ENCODE measurements at places on chromosomes 7 and 10.

DNA sequence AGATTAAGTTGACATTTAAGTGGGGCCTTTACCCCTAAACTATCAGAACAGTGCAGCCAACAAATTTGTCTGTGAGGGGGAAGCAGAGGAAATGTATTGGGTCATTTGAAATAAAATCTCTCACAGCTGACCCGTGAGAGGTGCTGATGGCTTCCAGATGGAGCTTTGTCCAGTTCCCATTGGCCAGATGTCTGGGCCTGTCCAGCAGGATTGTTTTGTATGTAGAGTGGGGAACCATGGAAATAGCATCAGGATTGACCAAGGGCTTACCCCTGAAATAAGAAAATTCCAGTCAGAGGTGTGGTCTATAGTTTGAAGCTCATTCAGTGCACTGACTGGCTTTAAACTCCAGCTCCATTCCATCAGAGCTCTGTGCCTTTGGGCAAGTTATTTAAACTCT, 50.6 kb downstream of the INHBA start:
- DNase-seq: no peak

DNA sequence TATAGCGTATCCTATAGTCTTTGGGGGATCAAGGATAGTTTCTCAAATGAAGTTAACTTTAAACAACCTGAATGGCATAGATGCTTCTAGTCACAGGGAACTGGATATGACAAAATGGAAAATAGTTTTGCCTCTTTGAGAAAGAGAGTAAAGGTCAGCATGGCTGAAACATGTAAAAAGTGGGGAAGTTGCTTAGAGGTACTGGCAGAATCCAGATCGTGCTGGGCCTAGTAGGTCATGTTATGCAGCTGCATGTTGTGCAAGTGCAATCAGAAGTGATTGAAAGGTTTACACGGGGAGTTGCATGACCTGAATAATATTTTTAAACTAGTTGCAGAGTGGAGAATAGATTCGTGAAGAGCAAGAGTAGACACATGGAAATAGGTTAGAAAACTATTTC, 201.1 kb upstream of the HDAC9 start:
- no peak for DNase-seq

DNA sequence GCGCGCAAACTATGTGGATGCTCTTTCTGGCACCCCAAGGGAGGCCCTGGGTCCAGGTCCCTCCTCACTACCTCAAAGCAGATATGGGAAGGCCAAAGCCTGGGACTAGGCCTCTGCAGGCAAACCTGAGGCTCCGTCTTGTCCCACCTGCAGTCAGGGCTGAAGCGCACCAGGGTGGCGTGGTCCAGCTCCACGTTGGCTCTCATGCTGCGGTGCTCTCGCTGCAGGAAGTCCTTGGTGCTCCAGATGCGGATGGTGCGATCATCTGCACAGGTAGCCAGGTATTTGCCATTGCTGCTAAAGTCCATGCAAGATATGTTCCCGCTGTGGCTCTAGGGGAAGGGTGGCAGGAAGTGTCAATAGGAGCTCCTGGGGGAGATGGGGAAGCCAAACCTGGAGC, 4.6 kb downstream of the TBL2 start:
- no peak for DNase-seq

- no peak for DNase-seq
These were observed 10.0 kb downstream of the CYP3A43 start for GRCh38 chr7:99837649-99838361.

DNA sequence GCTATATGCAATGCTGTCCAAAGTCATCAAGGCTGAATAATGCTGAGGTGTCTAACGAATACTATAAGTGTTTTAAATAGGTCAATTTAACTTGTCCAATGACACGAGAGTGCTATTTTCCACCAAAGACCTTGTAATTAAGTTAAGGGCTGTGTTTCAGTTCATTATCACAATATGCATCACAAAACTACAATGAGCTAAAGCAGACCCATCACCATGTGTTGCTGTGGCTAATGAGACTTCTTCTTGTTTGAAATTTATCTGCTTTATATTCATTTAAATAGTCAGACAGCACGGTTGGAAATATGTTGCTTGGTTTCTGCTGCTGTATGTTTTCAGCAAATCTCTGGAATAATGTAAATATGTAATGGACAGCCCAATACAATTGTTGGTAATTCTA, 292.5 kb upstream of the VSTM2A start:
- DNase-seq: no peak

DNA sequence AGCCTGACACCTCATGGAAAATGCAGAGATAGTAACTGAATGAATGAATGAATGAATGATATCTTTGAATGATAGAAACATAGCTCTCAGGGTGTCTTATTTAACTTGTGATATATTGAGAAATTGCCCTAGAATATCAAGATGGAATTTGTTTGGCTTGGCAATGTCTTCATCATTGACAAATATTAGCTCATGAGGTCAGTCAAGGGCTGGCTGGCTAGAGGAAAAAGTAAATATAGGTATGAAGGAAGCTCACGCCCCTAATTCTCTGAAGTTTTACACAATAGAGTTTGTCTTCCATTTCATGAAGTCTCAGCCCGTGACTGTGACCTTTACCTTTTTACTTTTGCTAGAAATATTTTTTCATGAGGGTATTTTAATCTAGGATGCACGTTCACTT, 305.2 kb downstream of the ADARB2 start:
- no peak for DNase-seq

DNA sequence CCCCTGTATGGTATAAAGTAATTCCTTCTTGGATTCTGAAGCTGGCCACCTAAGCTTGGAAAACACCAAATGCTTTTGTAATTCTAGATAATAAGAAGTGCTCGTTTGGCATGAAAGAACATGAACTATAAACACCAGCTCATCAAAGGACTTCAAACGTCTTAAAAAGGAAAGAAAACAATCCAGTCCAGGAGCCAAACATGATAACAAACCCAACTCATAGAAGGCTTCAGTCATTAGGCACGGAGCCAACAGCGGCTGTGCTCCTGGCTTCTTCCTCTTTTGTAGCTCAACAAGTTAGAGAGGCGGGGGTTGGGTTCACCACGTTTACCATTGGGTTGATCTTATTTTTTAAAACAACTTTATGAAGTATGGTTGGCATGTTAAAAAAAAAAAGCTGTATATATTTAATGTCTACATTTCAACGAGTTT, 56.4 kb upstream of the ECHDC3 start:
- DNase-seq: no peak

GRCh38 chr7:43625453-43625852, 42.5 kb downstream of the STK17A start:
- DNase-seq: no peak

GRCh38 chr7:156148995-156149394, 336.7 kb upstream of the SHH start:
- DNase-seq: no peak

DNA sequence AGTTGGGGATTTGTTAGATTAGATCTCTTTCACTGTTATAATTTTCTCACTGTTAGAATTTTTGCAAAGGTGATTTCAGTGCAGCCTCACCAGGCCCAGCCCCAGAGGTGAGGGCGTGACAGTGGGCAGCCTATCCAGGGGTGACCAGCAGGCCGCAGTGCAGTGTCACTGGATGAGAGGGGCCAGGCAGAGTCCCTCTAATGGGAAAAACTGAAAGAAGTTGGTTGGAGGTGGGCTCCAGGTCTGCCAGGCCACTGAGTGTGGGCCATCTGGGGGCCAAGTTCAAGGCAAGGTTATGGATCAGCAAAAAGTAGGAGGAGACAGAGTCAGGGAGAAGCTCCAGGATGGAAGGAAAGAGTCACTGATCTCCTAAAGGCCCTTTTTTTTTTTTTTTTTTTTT, 90.5 kb upstream of the SDK1 start:
- DNase-seq: no peak

GRCh38 chr10:14063531-14064285, 267.0 kb downstream of the FRMD4A start:
- no peak for DNase-seq
